ENCODE measurements at places on chromosomes 1 and 21.

DNA sequence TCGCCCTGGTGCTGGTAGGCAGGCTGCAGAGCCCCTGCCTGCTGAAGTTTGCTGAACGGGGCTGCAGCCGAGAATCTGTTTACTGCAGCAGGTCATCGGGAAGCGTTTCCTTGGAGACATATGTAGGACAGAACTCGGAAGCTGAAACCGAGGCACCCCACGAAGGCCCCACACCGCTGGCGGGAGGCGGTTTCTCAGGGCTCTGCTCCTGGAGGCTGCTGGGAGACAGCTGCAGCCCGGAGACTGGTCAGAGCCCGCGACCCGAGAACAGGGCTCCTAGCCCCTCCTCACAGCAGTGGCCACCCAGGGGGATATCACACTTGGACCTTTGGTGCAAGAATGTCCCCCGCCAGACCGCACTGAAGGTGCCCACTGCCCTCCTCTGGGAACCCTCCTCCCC, 12.7 kb upstream of the PLCH2 start:
- no peak for DNase-seq

DNA sequence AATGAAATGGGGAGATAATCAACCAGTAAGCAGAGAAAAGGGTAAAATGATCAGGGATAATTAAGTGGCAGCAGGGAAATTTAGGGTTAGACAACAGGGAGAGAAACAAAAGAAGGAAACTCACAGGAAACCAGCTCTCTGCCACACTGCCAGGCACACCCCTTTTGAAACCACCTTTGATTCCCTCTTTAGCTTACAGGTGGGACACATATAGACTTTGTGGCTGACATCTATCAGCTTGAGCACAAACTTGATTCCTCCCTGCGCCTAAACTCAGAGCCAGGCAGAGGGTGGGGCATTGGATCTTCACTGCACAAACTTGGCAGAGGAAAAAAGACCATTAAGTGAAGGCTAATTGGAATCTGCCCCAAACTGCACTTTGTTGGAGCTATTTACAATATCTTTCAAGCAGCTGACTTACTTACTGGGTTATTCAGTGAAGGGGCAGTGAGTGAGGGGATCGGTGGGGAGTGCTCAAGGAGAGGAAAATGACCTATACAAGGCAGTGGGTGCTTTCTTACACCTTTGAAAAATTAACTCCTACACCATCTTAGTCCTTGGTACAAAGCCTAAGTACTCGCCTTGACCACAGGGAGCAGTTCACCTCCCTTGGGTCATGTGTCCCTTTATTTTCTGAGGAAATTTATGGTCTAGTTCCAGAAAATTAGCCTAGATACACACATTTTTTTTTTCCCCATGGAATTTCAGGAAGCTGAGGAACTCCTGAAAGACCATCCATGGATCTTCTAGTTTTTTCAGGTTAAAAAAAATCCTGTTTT, 60.2 kb downstream of the PBX1 start:
- DNase-seq: no peak

GRCh38 chr21:42537106-42537742, 23.6 kb downstream of the SLC37A1 start:
- no peak for DNase-seq

GRCh38 chr1:236039740-236040685, 24.9 kb downstream of the NID1 start:
- DNase-seq: peak; percentile 62

- no peak for DNase-seq
These were observed 9.0 kb downstream of the TGFBR3 start for GRCh38 chr1:91876781-91877573.

DNA sequence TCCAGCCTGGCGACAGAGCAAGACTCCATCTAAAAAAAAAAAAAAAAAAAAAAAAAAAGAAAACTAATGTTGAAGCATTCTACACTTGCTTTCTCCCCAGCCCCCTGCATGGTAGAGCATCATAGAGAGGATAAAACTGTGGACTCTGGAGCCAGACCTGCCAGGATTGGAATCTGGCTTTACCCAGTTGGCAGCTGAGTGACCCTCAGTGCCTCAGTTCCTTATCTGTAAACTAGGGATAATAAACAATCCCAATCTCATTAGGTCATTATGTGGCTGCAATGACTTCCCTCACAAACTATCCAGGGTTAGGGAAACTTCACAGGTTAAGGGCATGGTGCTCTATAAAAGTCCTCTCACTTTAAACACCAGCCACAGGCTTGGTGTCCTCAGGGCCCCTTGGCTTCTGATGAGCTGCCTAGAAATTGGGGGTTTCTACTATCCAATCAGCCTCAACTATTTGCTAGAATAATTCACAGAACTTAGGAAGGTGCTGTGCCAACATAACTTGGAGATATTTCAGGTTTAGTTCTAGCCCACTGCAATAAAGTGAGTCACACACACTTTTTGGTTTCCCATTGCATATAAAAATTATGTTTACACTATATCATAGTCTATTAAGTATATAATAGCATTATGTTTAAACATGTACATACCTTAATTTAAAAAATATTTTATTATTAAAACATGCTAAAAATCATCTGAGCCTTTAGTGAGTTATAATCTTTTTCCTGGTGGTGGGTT, 180.5 kb upstream of the B3GALT2 start:
- no peak for DNase-seq

- no peak for DNase-seq
These were observed 6.6 kb downstream of the ANGPTL1 start for GRCh38 chr1:178864326-178864725.

- no peak for DNase-seq
These were observed 391 bp upstream of the KIAA1614 start for GRCh38 chr1:180912211-180912800.

DNA sequence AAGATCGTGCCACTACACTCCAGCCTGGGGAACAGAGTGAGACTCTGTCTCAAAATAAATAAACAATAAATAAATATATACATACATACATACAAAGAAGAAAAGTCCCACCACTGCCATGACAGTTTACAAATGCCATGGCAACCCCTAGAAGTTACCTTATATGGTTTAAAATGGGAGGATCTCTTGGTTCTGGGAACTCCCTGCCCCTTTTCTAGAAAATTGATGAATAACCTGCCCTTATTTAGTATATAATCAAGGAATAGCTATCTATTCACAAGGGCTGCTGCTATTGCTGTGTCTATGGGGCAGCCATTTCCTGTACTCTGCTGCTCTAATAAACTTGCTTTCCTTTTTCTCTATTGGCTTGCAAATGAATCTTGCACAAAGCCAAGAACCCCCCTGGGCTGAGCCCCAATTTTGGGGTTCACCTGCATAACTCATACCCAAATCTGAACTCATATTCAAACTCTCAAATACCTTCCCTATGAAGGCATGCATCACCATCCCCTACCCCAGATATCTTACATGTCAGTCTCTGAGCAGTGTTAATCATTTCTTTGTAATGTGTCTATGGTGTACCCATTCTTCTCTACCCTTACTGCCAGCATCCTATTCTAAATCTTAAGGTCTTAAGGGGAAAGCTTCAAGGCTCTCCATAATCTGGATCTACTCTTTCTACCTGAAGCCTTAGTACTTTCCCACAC, 9.0 kb downstream of the GON4L start:
- DNase-seq: no peak

- DNase-seq: no peak
These were observed 207.7 kb upstream of the FGGY start for GRCh38 chr1:59089036-59089798.

DNA sequence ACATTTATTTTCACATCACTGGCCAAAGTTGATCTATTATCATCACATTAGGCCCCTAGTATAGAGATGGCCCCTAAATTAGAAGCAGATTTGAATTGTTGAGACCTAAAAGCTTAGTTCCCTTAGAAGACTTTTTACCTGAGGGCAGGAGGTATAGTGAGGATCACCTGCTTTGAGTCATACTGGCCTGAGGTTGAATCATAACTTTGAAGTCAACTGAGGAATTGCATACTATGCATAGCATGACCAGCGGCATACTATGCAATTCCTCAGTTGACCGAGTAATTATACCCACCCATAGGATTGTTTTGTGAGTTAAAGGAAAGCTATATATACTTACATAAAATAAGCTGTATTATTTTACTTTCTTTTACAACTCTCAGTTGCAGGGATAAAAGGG, 50.3 kb upstream of the DPH5 start:
- DNase-seq: peak; percentile 19

DNA sequence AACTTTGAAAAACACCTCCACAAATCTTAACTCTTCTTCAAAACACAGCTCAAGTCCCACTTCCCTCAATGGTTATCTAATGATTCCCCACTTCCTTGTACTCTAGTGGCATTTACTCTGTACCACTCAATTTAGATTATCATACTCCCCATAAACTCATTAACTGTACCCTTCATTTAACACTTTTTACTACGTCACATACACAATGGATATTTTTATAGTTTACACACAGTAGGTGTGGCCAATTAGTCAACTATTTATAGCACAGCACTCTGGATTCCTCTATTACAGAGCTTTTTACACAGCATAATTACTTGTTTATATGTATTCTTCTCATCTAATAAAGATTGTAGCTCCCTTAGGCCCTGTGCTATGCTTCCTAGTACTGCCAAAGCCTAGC, 62.1 kb downstream of the FOXJ3 start:
- DNase-seq: no peak

DNA sequence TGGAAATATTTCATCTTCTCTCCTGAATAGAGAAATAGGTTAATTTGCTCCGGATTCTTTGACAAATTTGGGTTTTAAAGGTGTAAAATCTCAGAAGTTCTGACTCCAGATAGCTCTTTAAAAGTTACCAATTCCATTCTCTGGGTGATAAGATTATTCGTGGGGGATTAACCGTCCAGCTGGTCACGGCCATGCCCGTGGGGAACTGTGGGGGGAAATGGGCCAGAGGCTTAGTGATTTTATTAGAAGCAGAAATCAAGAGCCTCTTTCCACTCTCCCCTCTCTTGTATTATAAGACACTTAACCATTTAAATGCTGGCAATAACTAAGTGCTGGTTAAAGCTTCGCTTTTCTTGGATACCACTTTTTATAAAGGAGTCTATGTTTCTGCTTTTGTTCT, 376.4 kb upstream of the KAZN start:
- no peak for DNase-seq

- no peak for DNase-seq
These were observed 401 bp downstream of the ERRFI1 start for GRCh38 chr1:8025671-8026144.

GRCh38 chr1:211813590-211813989, 17.0 kb downstream of the LPGAT1 start:
- peak; percentile 88 for DNase-seq
